ENCODE measurements at places on chromosomes 5 and 9.

DNA sequence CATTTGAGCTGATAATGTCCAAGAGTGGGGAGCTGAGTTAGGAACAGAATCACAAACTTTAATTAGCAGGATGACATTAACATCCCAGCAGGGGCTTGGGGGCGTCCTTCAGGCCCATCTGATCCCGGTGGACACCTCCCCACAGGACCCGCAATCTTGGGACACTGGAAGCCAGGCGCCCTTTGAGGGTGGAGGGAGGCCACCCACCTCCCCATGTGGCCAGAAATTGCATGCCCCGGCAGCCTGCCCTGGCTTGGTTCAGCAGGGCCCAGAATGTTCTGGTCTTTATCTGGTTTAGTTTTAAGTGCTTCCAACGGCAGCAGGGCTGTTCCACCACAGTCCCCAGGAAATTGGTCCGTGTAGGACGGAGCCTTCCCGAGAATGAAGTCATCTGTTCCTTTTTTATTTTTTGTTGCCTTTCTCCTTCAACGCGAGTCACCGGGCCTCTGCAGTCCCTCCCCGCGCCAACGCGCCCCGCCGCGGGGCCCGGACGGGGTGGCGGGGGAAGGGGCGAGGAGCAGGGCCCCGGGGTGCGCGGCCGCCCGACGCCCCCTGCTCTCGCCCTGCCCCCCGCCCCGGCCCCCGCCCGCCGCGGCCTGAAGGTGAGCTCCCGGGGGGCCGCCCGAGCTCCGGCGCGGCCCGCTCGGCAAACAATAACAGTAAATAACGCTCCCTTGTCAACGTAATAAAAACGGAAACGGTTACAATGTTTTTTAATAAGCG, 207.9 kb downstream of the C9orf50 start:
- DNase-seq = peak; percentile 57

DNA sequence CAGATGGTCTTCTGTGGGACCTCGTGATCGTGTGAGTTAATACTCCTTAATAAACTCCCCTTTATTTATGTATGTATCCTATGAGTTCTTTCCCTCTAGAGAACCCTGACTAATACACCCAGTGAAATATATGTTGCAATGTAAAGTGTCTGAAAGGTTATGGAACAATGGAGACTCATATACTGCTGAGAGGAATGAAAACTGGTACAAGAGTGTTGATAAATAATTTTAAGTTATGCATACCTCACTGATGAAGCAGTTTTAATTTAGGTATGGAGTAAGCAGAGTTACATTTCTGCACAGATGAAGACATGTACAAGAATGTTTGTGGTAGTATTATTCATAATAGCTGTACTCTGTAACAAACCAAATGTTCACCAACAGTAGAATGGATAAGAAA, 438.3 kb downstream of the TAF11L14 start:
- no peak for DNase-seq

- DNase-seq = no peak
Measured at GRCh38 chr9:101569741-101570501, 24.8 kb downstream of the PPP3R2 start.

DNA sequence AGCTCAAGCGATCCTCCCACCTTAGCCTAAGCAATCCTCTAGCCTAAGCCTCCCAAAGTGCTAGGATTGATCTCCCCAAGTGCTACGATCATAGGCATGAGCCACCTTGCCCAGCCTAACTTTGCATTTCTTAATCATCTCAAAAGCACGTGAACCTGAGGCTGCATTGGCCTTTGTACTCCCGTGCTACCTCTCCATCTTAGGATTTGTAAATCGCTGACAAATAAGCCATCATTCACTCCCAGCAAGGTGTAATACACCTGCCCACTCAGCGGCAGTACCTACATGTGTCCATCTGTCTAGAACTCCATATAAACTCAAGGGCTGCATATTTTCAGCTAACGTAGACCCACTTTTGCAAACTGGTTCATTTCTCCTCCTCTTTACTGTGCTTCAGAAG, 2.8 kb downstream of the ANKH start:
- no peak for DNase-seq

DNA sequence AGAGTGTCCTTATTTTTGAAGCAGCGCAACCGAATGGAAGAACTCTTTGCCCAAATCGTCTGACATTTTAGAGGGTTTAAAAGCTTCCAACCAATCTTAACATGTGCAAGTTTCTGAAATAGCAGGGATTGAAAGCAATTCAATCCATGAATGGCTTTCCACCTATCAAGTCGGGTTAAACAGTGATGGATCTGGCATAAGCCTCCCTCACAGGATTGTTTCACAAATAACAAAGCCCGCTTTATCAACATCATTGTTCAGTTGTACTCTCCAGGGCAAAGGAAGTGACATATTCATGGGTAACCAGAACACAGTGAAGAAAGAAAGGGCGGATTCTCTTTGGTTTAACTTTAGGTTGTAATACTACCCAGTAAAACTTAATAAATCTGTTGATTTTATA, 497.3 kb downstream of the MTRR start:
- peak; percentile 10 for DNase-seq

GRCh38 chr9:125794708-125795107, 47.5 kb downstream of the PBX3 start:
- DNase-seq = no peak

- no peak for DNase-seq
Measured at GRCh38 chr5:170920196-170920595, 58.4 kb downstream of the RANBP17 start.

DNA sequence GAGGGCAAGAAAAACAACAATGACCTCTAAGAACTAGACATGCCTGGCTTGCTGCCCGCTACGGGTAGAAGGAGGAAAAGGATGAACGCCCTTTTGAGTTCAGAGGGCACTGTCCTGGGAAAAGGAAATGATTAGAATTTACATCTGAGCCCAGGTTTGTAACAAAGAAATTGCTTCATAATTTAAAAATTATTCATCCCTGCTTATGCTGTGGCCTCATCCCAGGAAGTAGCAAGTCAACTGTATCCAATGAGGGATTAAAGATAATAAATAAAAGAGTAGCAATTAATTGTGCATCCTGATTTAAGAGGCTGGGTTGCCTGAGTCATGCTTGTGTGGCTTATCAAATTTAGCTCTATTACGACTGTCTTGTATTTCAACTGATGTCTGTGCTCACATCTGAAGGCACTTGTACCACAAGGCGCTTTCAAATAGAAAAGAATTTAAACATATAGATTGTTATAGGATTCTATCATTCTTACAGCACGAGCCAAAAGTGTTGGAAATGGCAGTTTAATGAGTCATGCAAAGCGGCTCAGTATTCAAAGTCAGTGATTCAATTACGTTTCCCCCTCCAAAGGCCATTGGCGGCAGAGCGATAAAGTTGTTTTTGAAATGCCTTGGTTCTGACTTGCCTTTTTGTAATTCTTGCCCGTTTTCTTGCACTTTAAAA, 40.0 kb upstream of the DMRT1 start:
- no peak for DNase-seq

DNA sequence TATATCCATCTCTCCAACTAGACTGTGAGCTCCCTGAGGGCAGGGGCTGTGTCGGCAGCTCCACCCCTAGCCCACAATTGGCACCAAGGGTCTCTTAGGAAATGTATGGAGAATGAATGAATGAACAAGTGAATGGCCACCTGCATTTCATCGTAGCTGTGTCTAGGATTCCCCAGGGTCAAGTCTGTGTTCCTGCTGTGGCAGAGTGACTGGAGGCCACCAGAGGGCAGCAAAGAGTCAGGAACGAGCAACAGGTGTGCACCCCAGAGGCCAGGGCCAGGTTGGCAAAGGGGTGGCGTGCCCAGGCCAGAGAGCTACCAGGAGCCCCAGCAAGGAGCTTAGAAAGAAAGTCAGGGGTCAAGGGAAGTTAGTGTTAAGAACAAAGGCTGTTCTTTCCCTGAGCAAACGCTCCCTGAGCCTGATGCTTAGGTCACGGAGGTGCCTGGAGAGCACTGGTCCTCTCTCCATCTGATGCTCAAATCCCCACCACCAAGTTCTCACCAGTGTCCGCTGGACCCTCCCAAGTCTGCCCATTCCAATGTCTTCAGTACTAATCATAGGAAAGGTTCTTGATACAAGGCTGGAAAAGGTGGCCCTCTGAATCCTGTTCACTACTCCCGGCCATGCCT, 160.7 kb downstream of the PAX5 start:
- peak; percentile 40 for DNase-seq

DNA sequence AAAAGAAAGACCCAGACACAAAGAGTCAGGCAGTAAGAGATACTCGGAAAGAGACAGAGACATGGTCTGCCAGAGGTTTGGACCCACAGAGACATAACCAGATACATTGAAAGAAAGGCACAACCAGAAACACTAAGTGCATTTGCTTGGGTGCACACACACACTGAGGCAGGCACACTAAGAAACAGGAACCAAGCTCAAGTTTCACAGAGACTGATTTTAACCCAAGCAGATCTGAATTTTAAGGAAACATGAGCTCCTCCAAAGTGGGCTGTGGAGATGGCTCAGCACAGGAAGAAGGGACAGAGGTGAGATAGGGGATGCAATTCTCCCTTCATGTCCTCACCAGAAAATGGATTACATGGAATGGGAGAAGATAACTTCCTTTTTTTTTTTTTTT, 9.5 kb downstream of the AQP3 start:
- no peak for DNase-seq

- no peak for DNase-seq
Measured at GRCh38 chr9:75185585-75186170, 97.4 kb downstream of the OSTF1 start.

DNA sequence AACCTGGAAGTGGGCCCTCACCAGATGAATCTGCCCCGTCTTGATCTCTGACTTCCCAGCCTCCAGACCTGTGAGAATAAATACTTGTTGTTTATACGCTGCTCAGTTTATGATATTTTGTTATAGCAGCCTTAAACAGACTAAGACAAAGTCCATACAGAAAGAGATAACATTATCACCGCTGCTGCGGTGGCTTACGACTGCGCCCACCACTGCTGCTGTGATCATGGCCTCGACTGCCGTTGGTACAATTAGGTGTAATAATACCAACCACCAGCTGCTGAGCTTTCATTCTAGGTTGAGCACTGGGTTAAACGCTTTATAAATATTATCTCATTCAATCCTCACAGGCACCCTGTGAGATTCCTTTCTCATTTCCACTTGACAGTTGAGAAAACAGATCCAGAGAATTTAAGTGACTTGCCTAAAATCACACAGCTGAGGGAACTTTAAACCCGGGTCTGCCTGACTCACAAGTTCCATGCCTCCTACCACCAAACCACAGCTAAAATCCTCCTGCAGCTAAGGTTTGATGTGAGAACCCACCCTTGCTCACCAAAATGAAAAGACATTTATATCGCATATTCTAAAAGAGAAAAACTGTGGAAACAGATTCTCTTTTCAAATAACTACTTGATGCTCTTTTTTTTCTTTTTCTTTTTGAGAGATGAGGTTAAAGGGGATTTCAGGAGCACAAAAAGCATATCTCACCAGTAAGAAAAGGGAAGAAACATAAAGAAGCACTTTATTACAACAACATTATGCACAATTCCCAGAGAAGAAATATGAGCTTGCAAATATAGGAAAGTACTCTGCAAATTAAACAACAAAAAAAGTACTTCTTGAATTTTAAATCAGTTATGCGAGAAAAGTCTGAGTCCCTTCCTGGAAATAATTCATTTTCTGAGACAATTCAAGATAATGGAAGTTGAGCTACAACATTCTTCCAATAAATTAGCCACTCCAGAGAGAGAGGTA, 23.9 kb downstream of the GOLM1 start:
- DNase-seq = no peak

- no peak for DNase-seq
Measured at GRCh38 chr5:135269199-135269598, 129.8 kb downstream of the MACROH2A1 start.

DNA sequence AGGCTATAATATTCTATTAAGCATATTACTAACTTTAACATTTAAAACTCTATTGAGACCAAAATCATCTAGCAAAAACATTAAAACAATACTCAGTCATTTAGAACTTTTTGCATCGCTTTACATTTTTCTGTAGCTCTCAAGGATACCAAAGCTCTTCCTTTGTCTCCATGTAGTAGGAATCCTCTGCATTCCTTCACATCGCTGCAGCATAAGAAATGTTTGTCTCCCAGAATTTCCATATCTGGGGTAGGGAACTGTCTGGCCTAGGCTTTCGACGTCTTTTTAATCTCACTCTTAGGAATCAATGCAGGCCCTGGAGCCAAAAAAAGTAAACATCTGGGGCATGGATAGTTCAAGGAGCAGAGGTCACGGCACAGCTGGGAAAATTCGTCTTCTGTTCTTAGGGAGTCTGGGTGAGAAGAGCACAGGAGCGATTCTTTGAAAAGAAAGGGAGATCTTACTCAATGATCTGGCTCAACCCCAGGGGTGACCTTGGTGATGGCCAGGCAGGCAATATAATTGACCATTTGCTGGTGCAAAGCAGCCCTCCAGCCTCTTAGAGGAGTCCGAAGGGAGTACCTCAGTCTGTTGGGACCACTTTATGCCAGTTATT, 23.2 kb upstream of the RAI14 start:
- no peak for DNase-seq

GRCh38 chr5:9342161-9342787, 203.6 kb downstream of the SEMA5A start:
- no peak for DNase-seq

DNA sequence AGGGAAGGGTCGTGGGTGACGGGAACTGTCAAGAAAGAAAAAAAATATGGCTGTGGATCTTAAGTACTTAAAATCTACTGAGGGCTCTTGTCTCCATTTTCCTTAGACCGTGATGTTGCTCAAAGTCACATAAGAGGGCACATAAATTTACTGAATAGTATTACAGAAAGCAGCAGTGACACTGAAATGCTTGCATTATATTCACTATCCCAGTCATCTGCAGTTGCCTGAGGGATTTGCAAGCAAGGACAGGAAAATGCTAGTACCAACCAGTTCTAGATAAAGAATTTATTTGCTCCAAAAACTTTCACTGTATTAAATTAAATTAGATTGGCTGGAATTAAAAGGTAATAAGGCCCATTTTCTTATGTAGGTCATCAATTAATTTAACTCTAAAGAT, 106.5 kb upstream of the CCDC152 start:
- no peak for DNase-seq

- DNase-seq = no peak
Measured at GRCh38 chr5:124630767-124631704, 115.4 kb downstream of the ZNF608 start.

DNA sequence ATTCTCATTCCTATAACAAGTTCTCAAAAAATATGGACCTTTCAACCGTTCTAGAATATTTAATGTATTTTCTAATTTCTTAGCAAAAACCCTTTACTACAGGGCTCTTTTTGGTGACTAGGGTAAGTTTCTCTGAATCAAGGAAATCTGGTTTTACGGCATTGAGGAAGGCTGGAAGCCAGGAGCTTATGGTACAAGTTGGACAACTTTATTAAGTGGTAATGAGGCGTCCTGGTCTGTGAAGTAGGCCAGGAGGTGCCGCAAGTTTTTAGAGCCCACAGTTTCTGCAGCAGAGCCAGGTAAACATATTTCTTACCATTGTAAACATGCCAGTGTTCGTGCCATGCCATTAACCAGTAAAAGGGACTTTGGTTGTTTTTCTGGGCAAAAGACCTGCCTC, 14.6 kb upstream of the C1QTNF3 start:
- no peak for DNase-seq

DNA sequence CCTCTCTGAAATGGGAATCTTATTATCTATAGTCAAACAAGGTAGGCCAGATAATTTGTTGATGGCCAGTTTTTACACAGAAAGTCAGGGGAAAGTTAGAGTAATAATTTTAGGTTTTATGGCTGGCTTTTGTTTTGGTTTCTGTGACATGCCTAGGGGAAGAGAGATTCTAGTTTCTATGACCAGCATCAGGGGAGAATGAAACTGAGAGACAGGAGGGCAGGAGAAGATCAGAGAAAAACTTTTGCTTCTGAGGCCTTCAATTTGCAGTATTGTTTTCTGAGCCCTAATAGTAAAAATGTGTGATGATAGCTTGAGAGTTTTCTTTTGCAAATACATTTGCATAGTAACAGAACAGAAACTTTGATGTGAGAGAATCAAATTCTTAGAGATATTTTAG, 564.3 kb downstream of the ZNF608 start:
- no peak for DNase-seq
